ENCODE measurements at places on chromosomes 6 and 20.

GRCh38 chr6:137816133-137816579, 50.9 kb upstream of the TNFAIP3 start:
- DNase-seq = no peak

DNA sequence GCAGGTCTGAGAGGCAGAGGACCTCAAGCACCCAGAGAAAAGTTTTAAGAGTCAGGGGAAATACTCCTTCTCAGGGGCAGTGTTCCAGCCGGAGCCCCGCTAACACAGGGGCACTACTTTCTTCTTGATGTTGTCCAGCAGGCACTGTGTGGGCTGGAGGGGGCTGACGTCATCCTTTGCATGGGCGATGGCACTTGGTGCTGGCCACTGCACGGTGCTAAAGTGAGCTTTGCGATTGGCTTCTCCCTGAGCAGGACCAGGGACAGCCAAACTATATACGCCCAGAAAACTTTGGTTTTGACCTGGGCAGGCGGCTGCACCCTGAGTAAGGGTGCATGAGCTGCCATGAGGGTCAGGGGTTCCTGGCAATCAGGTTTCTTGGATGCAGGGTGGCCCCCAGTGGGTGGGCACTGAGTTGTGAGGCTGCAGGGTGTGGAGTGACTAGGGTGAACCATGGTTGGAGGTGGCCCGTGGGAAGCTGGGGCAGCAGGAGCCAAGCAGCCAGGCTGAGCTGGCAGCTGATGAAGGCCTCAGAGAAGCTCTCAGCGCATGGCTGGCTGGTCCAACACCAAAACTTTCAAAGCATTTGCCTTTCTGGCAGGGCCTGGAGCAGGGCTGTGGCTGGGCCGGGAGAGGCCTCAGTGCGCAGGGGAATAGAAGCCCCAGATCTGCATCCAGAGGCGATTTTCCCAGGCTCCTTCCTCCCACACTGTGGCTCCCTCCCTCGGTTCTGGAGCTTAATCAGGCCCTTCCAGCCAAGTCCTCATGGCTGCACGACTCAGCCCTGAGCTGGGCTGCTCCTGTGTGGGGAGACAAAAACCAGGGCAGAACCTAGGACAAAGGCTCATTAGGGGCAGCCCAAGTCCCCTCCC, 18.3 kb downstream of the MRPS18A start:
- DNase-seq = no peak

GRCh38 chr20:58076405-58076804, 152.0 kb downstream of the ANKRD60 start:
- no peak for DNase-seq

DNA sequence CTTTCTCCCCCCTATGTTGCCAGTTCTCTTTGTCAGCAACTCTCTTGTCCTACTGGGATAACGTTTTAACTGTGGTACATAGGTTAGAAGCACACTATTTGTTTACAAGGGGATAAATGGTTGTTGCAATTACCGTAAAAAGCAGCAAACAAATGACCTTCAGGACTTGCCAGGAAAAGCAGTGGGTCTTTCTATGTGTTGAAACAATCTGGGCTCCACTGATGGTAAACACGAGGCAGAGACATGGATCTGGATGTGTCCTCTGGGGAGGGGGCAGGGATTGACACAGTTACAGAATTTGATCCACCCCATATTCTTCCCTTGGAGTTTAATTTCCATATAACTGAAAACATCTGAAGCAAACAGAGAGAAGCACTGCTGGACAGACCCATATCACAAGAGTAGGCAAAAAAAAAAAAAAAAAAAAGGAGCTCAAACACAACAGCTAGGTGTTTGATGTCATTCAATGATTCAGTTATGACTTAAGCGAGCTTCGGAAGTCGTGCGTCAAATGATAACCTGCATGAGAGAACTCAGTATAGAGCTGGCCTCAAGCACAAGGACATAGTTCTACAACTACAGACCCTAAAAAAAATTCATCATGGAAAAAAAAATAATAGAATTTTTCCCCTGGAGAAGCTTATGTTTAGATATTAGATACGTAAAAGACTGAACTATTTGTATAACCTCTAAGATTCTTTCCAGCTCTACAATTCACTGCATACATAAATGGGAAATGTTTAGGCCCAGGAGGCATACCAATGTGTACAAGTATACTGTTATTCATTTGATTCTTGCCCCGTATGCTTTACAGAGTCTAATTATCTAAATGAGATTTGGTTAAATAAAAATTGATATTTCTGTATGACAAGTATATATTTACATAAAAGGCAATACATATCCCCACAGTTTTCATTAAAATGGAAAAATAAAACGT, 127.7 kb downstream of the ALDH8A1 start:
- DNase-seq = no peak

- no peak for DNase-seq
Observed at GRCh38 chr20:13626724-13627123, 12.0 kb downstream of the TASP1 start.

DNA sequence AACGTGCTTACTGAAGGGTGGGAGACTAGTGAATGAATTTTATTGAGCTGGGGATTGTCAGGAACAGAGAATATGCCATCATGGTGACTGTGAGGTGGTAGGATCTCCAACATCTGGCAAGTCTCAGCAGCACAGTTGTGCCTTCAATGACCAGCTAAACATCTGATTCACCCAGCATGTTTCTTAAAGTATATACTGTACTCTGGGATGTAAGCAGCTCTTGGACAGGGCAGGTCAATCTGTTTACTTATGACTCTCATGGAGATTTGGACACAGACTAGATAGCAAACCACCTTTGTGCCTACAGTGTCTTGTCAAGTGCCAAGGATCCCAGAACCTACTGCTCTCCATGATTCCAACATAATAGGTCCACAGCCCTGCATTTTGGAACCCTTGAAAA, 801.0 kb upstream of the CITED2 start:
- DNase-seq = no peak

GRCh38 chr20:62791301-62792181, 4.7 kb upstream of the MRGBP start:
- DNase-seq = no peak

- DNase-seq = no peak
Observed at GRCh38 chr6:160259598-160259997, 977 bp upstream of the SLC22A2 start.

DNA sequence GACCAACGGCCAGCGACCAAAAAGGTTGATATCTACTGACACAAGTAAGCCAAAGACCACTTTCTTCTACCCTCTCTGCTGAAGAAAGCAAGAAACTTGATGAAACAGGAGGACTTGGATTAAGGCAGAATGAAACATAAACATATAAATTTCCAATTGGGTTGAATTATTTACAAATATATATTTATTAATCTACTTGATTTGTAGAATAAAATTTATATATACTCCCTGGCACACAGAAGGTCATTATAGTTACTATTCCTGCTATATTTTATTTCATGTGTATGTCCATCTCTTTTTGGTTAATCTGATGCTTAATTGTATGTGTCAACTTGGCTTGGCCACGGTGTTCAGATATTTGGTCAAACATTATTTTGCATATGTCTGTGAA, 4.2 kb upstream of the ADGRG6 start:
- DNase-seq = no peak

DNA sequence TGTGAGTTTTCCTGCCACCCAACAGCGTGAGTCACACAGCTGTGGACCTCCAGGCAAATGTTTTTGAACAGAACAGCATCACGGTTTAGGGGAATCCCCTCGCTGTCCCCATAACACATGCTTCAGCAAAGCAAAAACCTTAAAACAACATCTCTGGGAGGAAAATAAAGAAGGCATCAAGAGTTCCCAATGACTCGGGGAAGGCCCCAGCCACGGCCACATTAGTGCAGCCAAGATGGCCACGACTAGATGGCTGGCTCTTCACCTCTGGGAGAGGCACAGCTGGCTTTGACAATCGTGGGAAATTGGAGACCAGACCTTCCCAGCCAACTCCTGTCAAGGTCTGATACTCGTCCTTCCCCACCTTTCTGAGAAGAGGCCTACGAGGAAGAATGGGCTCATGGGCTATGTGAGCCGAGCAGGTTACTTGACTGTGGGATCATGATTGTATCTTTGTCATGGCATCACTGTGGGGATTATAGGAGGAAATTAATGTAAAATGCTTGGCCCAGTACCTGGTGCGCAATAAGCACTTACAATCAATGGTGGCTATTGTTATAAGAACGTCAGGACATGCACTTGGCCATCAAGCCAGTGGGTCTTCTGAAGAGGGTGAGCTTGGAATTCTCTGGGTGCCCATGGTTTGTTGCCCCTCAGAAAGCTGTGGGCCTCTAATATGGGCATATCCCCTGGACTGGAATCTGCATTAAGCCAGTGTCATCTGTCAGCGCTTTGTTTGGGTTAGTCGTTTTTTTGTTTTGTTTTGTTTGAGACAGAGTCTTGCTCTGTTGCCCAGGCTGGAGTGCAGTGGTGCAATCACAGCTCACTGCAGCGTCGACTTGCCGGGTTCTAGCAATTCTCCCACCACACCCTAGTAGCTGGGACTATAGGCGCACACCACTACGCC, 43.6 kb downstream of the FGD2 start:
- DNase-seq = no peak

DNA sequence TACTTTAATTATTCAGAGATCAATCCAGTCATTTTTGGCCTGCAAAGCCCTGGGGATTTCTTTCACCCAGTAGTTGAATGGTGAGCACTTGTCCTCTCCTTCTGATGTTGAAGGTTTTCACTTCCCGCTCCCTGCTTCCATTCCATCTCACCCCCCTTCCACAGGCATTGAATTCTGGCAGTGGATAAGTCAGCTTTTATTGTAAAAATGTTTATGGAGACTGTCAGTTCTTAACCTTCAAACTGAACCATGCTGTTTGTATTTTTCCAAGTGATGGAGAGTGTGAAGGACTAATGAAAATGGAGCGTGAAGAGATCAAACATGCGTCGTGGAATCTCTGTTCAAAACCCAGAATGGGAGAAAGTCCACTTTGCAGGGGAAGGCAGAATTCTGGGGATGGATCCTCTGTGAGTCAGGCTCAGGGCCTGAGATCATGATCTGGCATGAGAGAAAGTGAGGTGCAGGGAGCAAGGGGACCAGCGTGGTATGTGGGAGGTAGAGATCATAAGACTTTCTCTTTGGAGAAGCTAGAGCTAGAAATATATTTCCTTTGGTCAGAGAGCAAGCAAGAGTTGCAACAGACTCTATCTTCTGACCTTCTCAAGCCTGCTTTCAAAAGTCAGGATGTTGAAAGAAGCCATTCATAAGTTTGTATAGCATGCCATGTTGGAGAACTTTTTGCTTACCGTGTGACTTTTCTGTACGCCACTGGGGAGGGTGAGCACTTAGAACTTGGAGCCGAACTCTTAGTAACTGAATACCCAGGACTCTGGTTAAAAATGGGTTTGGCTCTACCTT, 30.2 kb downstream of the ISM1 start:
- DNase-seq = no peak

DNA sequence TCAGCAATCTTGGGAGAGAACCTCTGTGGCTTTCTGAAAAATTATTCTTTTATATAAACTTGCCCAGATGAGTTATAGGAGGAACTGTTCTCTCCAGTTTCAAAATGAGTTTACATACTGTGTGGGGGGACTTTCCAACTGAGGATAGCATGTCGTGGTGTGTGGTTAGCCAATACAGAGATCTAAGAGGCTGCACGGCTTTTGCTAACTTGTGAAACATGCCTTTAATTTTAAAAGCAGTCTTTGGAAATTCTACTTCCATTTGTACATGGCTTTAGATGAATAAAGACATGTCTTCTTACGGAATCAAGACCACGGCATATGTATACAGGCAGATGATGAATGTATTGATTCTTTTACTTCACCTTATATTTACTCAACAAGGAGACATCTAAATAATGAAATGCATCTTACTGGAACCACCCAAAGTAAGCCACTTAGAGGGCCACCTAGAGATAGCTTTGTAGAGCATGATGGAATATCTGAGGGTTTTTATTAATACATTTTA, 39.8 kb downstream of the HIVEP1 start:
- DNase-seq = no peak

DNA sequence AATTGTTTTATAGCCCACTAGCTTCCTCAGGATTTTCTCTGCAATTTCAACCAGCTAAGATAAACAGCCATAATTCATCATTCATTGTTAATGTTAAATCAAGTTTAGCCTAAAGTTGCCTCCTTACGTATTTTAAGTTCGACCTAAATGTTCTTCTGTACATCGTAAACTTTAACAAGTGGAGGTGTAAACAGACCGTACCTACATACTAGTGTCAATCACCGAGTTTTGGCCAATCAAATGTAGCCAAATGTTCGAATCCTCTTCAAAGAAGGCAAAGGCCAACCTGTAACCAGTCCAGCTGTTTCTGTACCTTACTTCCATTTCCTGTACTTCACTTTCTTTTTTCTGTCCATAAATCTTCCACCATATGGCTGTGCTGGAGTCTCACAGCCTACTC, 13.5 kb downstream of the MBOAT1 start:
- DNase-seq = no peak

- no peak for DNase-seq
Observed at GRCh38 chr6:165717732-165718465, 54.9 kb upstream of the PDE10A start.

- no peak for DNase-seq
Observed at GRCh38 chr20:37649017-37649416, 44.8 kb upstream of the CTNNBL1 start.

- no peak for DNase-seq
Observed at GRCh38 chr6:40950986-40951698, 87.9 kb downstream of the UNC5CL start.

- DNase-seq = no peak
Observed at GRCh38 chr6:29758761-29759160, 35.5 kb downstream of the HLA-F start.

- DNase-seq = no peak
Observed at GRCh38 chr20:22403632-22404361, 180.6 kb downstream of the FOXA2 start.

GRCh38 chr20:34629904-34630303, 47.0 kb downstream of the PIGU start:
- no peak for DNase-seq

GRCh38 chr6:14867802-14868201, 378.1 kb upstream of the JARID2 start:
- DNase-seq = no peak

DNA sequence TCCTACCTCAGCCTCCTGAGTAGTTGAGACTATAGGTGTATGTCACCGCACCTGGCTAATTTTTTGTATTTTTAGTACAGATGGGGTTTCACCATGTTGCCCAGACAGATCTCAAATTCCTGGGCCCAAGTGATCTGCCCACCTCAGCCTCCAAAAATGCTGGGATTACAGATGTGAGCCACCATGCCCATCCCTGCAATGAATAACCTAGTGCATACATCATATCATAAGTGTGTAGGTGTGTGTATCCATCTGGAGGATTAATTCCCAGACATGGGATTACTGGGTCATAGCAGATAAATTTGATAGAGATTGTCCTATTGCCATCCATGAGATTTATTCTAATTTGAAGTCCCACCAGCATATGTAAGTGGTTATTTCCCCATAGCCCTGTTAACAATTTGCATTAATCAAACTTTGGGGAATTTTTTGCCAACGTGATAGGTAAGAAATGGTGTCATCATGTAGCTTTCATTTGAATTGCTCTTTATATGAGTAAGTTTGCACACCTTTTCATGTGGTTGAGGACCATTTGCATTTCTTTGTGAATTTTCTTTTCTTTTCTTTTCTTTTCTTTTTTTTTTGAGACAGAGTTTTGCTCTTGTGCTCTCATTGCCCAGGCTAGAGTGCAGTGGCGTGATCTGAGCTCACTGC, 29.9 kb upstream of the BACH2 start:
- DNase-seq = no peak
